Activated T-helper 2 cell treated with anti-CD3 and anti-CD28 coated beads, Interferon-gamma antibody, Interleukin-2, Interleukin-4, amounts not matched to agents 10 μg/mL and 5 μg/mL and 100 μg/mL, durations not matched to agents 14 hours and 24 hours and 36 hours (primary cell): ENCODE measurements at places on chromosomes 12 and 14. TPM values are rescaled to one million over a fixed set of nuclear protein-coding genes. Genes with fewer than 3 reads are reported as not detected.

DNA sequence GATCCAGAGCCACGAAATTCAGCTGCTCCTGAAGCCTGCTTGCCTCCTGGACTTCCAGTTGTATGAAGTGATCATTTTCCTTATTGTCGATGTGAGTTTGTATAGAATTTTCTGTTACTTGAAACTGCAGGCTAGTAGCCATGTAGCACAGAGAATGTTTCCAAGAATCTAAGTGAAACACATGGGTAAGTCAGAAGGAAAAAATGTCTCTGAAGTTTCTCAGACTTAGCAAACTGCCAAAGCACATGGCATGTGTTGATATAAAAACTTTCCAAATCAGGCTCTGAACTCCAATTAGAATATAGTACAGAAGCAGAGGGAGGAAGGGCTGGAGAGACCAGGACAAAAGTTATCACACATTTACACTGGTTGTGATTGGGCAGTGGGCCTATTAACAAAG lies 9.8 kb upstream of the PCNX1 start:
- no peak overlapping the region for H3K4me3 ChIP-seq
- no peaks in the 10 kb centered on the region for H3K27me3 ChIP-seq
- peaks cover 4% of the 10 kb centered on the region for H3K36me3 ChIP-seq
- H3K27ac ChIP-seq = no peak overlapping the region
- no peak for DNase-seq

DNA sequence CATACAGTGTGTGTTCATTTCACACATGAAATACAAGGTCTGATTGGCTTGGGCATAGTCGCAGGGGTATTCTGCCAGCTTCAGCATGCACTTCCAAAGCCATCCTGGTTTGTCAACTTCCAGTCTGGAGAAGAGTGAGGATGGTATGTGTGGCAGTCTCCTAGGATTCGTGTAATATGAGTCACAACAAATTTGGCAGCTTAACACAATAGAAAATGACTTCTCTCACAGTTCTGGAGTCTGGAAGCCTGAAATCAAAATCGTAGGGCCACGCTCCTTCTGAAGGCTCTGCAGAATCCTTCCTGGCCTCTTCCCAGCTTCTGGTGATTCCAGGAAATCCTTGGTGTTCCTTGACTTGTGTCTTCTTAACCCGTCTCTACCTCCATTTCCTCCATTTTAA lies 167.5 kb downstream of the PPM1H start:
- H3K36me3 ChIP-seq = no peaks in the 10 kb centered on the region
- H3K4me1 ChIP-seq = peaks cover 6% of the 10 kb centered on the region
- H3K27ac ChIP-seq = no peak overlapping the region
- DNase-seq = no peak
- peaks cover 20% of the 10 kb centered on the region for H3K27me3 ChIP-seq

DNA sequence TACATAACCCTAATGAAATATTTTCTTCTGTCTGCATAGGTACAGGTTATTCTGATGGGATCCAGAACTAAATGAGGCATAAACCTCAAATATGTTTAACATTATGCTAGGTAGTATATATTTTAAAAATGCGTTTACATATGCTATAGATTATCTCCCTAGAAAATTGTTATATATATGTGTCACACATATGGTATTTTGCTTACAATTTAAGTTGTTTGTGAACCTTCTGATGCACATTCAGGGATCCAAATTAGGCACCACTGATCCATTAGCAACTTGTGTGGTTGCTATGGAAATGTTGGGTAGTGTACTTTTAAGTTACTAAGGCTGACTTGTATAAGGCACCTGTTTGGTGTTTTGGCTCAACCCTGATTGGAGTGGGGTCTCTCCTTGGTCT lies 456.7 kb downstream of the AEBP2 start:
- no peaks in the 10 kb centered on the region for H3K36me3 ChIP-seq
- H3K4me1 ChIP-seq = peaks cover 12% of the 10 kb centered on the region

DNA sequence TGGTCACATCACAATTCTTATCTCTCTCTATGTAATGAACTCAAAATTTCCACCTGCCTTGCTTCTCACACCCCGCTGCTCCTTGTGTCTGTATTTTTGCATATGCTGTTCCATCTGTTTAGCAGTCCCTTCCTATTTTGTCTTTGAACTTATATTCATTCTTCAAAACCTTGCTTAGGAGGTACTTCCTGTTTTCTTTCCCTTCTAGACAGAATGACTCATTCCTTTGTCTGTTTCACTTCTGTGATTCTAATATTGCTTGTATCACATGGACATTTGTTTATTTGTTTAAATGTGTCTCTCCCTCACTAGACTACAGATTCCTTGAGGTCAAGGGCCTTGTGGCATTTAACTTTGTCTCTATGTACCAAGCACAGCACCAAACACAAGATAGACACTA lies 424.2 kb downstream of the ETNK1 start:
- no peak for DNase-seq
- H3K27me3 ChIP-seq = no peaks in the 10 kb centered on the region
- H3K4me1 ChIP-seq = peaks cover 4% of the 10 kb centered on the region

- no peak overlapping the region for H3K27ac ChIP-seq
- no peak for DNase-seq
- no peaks in the 10 kb centered on the region for H3K36me3 ChIP-seq
Observed at GRCh38 chr12:25904442-25904841, 54.0 kb upstream of the RASSF8 start.

DNA sequence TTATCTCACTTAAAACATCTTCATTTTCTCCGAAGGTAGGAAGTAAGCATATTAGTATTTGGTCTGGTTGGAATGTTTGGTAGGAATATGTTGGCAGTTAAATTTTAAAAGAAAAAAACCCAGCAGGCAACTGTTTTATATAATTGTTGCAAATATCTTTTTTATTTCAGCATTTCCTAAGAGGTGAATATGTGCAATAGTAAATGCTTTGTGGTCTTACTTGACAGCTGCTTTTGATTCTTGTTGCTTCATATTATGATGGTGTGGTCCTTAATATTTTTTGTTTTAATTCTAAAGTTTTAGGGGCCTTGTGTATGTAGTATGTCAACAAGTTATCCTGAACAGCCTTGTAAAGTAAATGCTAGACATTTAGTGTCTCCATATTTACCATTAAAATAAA lies 6.3 kb downstream of the TRAFD1 start:
- no peak for DNase-seq
- no peak overlapping the region for H3K4me3 ChIP-seq
- no peaks in the 10 kb centered on the region for H3K27me3 ChIP-seq
- no peak overlapping the region for H3K27ac ChIP-seq

DNA sequence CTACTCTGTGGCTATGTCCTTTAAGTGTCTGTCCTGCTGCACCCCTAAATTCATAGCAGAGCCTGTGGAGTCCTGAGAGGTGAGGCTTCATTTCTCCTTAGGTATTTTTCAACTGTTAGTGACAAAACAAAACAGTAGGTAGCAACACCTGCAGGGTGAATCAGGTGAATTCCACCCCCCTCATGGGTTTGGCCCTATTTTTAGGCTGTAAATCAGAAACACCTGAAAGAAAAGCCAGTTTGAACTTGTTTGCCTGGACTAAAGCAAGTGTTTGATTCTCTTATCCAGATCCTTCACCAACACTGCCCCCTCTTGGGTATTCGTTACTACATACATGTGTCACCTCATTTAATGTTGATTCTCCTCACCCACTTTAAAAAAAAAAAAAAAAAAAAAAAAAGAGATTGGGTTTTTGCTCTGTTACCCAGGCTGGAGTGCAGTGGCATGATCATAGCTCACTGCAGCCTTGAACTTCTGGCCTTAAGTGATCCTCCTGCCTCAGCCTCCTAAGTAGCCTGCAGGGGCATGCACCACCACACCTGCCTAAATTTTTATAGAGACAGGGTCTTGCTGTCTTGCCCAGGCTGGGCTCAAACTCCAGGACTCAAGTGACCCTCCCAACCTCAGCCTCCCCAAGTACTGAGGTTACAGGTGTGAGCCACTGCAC lies 10.3 kb downstream of the TBPL2 start:
- peaks cover 20% of the 10 kb centered on the region for H3K4me1 ChIP-seq
- DNase-seq = peak; percentile 31
- no peaks in the 10 kb centered on the region for H3K36me3 ChIP-seq
- H3K27me3 ChIP-seq = no peaks in the 10 kb centered on the region
- H3K4me3 ChIP-seq = no peak overlapping the region
- H3K27ac ChIP-seq = no peak overlapping the region

DNA sequence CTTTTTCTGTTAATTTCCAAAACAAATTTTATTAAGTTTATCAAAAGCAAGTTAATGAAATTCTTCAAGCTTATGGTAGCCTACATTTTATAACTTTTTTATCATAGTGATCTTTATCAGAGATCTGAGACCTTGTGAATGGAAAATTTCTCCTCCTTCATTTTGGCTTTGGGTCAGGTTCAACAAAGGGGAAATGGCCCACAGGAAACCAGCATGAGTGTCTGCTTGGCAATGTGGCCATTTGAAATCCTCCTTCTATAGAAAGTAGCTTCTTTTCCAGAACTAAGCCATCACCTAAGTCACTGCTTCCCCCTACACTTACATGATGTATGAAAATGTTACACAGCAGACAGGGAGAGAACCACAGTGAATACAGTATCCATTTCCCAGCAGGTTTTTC lies 1.6 kb downstream of the RHOJ start:
- no peaks in the 10 kb centered on the region for H3K27me3 ChIP-seq
- H3K27ac ChIP-seq = no peak overlapping the region
- DNase-seq = no peak

GRCh38 chr14:61326146-61326545 lies 4.8 kb downstream of the PRKCH start:
- H3K36me3 ChIP-seq = peaks cover 58% of the 10 kb centered on the region
- H3K4me3 ChIP-seq = peak overlapping the region; percentile 72
- peak overlapping the region; percentile 85 for H3K27ac ChIP-seq
- no peak for DNase-seq

DNA sequence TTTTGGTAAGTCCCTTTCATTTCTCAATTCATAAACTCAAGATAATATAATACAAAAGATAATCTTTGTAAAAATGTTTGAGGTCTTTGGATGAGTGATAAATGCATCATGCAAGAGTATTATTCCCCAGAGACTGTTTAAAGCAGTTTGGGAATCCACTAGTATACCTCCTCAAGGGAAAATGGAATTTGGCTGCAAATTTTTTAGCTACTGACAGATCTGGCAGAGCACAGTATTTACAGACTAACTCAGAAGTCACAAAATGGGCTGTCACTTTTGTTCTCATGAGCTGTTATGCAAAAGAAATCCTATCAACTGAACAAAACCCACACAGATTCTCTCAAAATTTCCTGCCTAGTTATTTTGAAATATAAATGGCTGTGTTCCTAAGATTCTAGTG lies 9.9 kb downstream of the SPIC start:
- H3K36me3 ChIP-seq = no peaks in the 10 kb centered on the region
- no peaks in the 10 kb centered on the region for H3K27me3 ChIP-seq
- no peak overlapping the region for H3K27ac ChIP-seq
- no peaks in the 10 kb centered on the region for H3K4me1 ChIP-seq
- H3K4me3 ChIP-seq = no peak overlapping the region

DNA sequence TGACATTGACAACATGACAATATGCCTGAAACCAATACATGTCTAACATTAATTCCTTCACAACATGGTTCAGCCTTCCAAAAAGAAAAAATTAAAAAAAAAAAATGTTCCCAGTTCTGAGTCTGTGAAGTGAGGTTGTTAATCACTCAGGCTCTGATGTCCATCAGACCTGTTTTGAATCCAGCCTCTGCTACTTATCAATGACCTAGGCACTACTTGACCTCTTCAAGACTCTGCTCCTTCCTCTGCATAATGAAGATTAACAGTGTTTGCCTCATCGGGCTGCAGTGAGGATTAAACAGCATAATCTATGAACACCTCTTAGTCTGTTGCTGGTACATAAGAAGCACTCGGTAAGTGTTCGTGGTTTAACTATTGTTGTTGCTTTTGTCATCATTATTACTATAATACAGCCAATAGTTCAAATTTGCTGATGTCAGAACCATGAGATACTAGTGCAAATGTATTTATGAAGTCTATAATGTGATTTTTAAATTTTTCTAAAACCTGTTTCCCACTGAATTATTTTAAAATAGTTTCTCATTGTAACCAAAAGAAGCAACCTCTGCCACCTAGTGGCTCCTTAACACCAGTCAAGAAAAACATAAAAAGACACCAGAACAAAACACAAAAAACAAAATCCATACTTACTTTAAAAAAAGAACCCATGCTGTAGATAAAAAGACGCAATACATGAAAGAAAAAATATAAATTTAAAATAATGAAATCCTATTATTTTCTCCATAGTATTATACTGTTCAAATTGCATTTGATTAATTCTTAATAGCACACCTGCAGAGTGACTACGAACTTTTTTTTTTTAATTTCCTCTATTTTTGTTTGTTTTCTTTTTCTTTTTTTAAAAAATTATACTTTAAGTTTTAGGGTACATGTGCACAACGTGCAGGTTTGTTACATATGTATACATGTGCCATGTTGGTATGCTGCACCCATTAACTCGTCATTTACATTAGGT lies 20.3 kb upstream of the TMX1 start:
- no peaks in the 10 kb centered on the region for H3K4me1 ChIP-seq
- no peak overlapping the region for H3K4me3 ChIP-seq
- no peaks in the 10 kb centered on the region for H3K36me3 ChIP-seq
- no peak overlapping the region for H3K27ac ChIP-seq

DNA sequence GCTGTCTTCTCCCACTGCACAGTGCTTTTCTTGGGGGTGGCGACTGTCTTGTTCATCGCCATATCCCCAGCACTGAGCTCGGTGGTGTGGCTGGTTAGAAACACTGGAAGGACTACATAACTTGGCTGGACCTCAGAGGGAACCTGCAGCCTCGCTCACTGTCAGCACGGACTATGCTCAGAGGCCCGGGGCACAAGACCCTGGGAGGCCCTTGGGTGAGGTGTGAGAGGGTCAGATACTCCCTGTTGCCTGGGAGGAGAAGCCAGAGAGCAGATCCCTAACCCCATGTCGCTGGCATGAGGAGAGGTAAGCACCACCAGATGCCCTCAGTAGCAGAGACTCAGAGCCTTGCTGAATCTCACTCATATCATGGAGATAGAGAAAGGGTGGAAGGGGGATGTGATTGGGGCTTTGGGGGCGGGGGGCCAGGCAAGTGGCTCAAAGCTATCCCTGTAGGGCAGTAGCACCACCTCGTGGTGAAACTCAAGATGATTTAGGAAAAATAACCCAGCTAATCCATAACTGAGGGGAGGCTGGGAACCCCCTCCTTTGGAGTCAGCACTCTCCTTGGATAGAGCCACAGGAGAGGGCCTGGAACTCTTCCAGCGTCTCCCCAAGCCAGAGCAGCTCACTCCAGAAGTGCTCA lies 18.7 kb upstream of the HDAC7 start:
- H3K4me3 ChIP-seq = no peak overlapping the region
- no peak for DNase-seq
- peaks cover 16% of the 10 kb centered on the region for H3K36me3 ChIP-seq
- no peaks in the 10 kb centered on the region for H3K27me3 ChIP-seq
- H3K4me1 ChIP-seq = peaks cover 46% of the 10 kb centered on the region

DENND5B gene
- total RNA-seq = 0.51 and 1.2 TPM in 2 replicates

GRIP1 gene
- total RNA-seq = not detected in 2 replicates

OTOGL gene
- total RNA-seq = 0.16 TPM in 1 of 2 replicates, not detected in the other

SLC7A8 gene
- total RNA-seq = 5.3 and 5.4 TPM in 2 replicates

KLRD1 gene
- 3.3 and 3.5 TPM in 2 replicates for total RNA-seq

CPM gene
- 48.1 and 49.7 TPM in 2 replicates for total RNA-seq

SERPINA12 gene
- not detected in 2 replicates for total RNA-seq

KCNMB4 gene
- 0.37 and 0.55 TPM in 2 replicates for total RNA-seq
